Foreskin fibroblast (primary cell): ENCODE measurements at places on chromosomes 2 and 18.

- DNase-seq, result no peak
Measured at GRCh38 chr2:44566059-44566458, 204.3 kb downstream of the CAMKMT start.

- no peak for DNase-seq
Measured at GRCh38 chr2:197122821-197123220, 187.8 kb downstream of the ANKRD44 start.

DNA sequence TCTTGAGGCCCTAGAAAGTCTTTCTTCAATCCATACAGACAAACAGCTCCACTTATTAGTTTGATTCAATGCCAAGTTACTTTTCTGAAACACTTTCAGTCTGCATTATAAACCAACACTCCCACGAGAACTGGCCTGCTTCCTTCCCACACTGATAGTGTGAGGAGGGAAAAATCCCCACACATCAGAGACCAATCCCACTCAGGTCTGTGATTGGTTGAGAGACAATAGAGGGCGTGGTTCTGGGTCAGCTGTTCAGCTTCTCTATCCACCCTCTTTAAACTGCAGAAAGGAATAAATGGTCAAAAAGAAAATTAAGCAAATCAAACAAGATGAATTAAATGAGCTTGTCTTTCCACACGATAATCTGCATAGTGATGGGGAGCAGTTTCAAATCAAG, 152.5 kb downstream of the NRP2 start:
- DNase-seq, result no peak

DNA sequence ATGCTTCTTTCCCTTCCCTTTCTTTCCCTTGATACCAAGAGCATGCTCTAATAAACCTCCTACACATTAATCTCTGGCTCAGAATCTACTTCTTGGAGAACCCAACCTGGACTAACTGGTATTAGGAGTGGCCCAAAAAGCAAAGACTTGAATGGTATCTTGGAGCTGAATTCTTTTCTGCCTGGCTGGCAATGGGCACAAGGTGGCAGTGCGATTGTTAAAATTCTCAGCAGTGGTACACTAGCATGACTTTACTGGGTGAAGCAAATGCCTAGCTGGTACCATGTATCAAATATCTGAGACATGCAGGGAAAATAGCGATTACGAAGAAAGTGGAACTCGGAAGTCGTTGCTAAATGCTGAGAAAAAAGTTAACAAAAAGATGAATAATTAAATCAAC, 376.1 kb downstream of the XIRP2 start:
- DNase-seq, result peak; percentile 27

- DNase-seq, result peak; percentile 38
Measured at GRCh38 chr2:239142806-239143205, 258.0 kb downstream of the HDAC4 start.

DNA sequence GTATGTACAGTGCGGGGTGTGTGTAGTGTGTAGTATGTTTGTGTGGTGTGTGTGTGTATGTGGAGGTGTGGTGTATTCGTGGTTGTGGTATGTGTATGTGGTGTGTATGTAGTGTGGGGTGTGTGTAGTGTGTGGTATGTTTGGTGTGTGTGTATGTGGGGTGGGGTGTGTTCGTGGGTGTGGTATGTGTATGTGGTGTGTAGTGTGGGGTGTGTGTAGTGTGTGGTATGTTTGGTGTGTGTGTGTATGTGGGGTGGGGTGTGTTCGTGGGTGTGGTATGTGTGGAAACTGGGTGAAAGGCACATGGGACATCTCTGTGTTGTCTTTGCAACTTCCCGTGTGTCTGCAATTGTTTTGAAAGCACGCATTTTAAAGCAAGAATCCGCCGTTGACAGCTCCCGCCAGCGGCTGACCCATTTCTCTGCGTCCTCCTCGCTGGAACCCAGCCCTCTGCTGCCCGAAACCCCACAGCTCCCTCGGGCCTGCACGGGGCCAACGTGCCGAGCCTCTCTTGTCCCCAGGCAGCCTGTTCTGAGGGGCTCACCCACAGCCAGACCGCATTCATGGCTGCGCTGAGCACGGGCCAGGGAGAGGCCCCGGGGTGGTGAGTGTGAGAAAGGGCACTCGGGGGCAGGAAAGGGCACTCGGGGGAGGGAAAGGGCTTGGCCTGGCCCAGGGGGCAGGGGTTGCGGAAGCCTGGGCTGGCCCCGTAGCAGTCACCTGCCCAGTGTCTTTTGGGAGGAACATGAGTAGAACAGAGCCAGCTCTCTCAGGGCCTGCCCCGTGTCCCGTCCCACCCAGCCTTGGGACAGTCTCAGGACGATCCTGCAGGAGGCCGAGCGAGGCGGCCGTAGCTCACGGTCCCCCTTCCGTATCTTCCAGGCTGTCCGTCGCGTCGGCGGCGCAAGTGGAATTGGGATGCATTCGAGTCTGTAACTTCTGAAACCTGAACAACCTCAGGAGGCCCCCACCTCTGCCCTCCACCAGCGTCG, 61.4 kb downstream of the TWIST2 start:
- peak; percentile 85 for DNase-seq

- DNase-seq, result no peak
Measured at GRCh38 chr2:38600921-38601455, 1.7 kb downstream of the HNRNPLL start.

DNA sequence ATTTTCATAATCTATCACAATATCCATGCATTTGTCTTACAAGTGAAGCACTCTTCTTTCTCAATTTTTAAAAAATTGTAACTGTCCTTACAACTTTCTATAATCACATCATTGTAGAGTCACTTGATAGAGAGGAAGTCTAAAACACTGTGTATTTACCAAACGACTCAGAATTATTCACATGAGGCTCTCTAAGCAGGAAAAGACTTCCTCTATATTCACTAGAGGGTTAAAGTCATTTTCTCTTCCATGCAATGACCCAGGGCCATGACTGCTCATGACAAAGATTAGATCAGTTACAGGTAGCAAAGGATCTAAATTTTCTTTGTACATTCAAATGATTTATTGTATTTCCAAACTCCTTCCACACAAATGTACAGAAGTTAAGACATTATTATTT, 9.0 kb upstream of the SLC1A4 start:
- no peak for DNase-seq
